Central memory CD4-positive, alpha-beta T cell (primary cell): ENCODE measurements at places on chromosomes 1 and 21.

GRCh38 chr1:207908107-207908734, 2.7 kb downstream of the CD34 start:
- DNase-seq = no peak

DNA sequence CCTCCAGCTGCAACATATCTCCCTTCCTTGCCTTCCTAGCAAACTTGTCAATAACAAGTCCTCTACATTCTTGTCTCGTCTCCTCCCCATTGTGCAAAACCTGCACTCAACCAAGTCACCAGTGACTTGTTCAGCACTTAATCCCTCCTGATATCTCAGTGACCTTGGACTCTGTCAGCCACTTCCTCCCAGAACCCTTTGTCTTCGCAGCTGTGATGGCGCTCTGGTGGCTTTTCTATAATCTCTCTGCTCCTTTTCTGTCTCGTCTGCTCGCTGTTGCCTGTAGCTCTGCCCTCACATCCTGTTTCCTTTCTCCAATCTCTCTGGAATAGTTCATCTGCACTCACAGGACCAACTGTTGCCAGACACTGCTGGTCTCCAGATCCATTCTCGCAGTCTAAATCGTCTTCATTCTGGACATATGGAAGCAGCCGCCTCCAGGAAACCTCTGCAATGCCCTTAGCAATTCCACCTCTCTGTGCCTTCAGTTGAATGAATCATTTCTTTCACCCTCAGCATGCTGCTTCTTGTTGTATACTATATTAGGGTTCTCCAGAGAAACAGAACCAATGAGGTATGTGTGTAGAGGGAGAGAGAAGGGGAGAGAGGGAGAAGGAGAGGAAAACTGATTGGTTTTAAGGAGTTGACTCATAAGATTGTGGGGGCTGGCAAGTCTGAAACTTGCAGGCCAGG, 17.4 kb upstream of the IFNAR2 start:
- peak; percentile 15 for DNase-seq

DNA sequence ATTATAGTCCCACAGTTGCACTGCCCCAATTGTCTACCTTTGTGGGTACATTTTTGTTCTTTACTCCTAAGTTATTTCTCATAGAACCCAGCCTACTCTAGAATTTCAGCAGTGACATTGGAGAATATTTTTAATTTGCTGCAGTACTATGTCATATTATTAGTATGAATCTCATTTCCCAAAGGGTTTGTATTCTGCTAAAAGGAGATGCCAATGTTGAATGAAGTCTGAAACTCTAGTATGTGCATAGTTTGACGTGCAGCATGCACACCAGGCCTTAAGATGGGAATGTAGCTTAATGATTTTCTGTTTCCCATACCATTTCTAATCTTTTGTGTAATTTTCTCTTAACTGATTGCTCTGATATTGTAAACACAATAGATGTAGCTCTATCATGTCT, 10.5 kb upstream of the C1orf105 start:
- no peak for DNase-seq

DNA sequence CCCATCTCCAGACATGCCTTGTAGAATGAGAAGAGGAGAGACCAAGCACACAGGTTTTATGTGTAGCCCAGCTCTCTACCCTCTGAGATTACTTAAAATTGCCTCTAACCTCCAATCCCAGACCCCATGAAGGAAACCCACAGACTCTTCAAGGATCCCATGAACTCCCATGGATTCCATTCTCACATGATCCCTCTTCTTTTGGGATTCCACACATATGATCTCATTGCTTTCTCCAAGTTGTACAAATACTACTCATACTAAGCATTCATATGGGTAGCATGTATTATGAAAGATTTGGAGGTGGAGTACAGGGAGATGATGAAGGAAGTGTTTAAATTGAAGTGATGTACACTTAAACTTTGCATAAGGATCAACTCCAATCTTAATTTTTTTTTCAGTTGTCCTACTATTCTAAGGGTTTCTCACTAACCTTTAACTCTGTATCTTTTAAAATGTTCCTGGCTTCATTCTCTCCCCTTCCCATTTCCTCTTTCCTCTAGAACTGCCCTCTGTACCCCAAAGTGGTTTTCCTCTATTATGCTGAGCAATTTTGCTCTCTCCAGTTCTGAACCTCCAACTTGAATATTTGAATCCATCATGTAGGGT, 41.6 kb downstream of the MFSD2A start:
- DNase-seq = no peak

GRCh38 chr21:41953249-41953830, 478 bp downstream of the C2CD2 start:
- no peak for DNase-seq

GRCh38 chr1:233480198-233480597, 133.7 kb upstream of the KCNK1 start:
- DNase-seq = no peak

DNA sequence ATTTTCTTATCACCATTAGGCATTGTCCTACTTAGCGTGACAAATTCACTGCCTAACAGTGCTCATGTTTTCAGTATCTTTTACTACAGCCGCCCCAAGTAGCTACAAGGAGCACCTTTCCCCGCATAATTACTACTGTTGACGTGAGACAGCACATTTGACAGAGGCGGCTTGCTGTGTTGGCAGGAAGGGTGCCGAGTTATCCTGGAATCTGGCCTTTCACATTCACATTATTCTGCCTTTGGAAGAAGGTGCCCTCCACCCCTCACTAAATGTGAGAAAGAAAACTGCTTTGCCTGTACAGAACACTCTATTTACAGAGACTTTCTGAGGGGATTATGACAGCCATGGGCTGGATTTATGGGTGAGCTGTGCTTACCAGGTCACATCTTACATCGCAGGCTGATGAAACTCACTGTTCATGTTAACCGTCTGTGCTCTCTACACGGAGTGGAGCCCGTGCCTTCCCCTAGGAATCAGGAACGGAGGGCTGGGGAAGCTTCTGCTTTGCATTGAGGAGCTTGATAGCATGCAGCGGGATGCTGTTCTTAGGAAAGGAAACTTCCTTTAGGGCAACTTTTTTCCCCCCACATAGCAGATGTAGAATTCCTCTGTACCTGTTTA, 148.0 kb upstream of the ZRANB2 start:
- no peak for DNase-seq

DNA sequence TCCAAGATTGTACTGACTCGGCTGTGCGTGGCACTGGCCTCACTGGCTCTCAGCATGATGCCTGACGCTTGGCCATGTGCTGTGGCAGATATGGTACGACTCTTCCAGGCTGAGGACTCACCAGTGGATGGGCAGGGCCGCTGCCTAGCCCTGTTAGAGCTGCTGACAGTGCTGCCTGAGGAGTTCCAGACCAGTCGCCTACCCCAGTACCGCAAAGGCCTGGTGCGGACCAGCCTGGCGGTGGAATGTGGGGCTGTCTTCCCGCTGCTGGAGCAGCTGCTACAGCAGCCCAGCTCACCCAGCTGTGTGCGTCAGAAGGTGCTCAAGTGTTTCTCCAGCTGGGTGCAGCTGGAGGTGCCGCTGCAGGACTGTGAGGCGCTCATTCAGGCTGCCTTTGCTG, 2.9 kb downstream of the IPO13 start:
- DNase-seq = no peak

- DNase-seq = no peak
Measured at GRCh38 chr1:89269277-89269676, 3.4 kb downstream of the GBP5 start.

DNA sequence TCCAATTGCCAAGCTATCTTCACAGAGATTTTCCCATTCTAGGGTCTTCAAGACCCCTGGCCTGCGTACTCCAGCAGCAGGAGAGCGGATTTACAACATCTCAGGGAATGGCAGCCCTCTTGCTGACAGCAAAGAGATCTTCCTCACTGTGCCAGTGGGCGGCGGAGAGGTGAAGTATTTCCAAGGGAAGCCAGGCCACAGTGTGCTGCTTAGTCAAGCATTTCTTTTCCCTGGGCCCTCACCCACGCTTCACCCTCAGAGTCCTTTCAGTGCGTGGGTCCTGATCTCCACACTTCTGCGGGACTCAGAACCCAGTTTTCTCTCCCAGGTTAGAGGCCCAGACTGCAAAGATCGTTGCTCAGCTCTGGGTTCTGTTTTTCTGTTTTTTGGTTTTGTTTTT, 13.1 kb downstream of the CDCA8 start:
- DNase-seq = no peak

DNA sequence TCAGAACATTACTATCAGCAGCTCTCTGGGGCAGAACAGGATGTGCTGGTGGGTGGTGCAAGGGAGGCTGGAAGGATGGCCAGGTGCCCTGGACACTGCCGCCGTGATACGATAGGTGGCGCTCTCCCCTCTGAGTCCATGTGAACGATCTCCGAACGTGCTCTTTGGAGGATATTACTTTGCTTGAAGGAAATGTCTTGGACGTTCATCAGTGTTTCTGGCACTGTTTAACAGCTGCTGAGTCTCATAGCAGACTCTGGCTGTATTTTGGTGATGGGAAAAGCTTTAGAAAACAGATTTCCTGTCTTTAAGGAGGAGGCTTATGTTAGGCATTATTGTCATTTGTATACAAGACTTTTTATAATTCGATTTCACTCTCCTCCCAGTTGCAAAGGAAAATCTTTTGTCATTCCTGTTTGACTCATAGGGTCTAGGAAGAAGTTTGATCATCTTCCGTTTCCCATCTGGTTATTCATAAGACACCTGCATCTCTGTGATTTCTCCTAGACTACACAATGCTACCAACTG, 386.2 kb upstream of the ADGRL2 start:
- no peak for DNase-seq

DNA sequence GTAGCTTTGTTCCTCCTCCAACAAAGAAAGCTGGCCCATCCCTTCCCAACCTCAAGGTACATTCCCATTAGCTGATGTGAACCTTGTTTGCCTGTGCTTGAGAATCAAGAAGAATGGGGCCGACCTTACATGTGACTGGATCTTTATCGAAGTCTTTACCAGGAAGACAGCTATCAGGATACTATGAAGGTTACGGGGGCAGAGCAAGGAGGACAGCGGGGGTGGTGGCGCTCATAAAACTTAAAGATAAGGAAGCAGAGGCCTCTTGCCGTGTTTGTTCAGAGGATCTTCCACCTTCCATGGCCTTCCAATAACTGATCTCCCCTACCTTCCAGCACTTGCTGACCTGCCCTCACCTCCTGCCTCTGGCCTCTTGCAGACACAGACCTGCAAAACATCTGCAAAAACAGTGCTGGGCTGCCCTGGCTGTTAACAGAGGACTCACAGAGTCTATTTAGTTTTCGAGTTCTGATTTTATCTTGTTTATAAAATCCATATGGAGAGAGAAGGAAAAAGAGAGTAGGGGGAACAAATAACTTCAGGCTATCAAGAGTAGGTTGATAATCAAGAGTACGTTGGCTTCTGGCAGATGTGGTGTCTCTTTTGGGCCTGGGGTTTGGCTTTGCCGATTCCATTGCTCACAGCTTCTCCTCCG, 198.0 kb downstream of the HUNK start:
- no peak for DNase-seq

- no peak for DNase-seq
Measured at GRCh38 chr1:220873087-220873486, 6.2 kb upstream of the HLX start.

DNA sequence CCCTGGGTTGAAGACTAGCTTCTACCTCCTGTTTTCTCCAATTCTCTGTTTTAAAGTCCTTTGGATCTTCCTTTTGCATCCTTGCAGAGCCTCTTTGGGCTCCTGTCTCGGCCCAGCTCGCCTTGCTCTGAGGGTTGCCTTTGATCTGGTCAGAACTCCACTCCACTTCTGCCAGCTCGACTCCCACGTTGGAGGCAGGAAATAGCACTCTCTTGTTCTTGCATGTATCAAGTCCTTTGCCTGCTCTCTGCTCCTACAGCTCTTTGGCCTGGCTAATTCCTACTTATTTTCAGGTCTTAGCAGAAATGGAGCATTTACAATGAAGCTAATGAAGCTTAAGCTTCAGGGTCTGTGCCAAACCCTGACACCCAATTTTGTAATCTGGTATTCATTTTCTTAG, 21.1 kb upstream of the B3GALNT2 start:
- DNase-seq = no peak

DNA sequence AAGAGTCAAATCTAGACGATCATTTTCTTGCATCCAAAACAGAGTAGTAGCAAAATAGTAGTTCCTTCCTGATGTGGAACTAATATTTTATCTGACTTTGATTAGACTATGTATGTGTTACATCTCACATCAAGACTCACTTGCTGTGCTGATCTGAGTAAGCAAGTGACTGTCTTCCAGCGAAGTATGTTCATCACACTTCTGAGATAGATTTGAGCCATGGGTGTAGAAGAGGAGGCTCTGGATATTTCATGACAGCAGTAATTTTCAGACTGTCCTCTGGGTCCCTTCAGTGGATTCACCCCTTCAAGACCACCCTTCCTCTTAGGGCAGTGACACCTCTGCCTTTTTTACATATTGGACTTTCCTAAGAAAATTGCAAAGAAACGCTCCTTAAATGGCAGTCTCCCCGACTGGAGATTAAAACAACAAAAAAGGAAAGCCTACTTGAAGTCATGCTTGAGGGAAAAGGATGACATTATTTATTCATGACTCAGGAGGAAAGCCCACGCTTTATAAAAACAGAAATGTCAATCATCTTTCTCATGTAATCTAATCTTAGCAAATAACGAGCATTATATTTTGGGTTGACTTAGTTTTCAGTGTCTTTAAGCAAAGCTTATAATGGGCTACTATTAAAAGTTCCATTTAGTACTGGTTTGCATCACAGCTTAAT, 22.8 kb downstream of the ATP1B1 start:
- DNase-seq = no peak

- no peak for DNase-seq
Measured at GRCh38 chr1:167128261-167129227, 34.7 kb downstream of the STYXL2 start.

DNA sequence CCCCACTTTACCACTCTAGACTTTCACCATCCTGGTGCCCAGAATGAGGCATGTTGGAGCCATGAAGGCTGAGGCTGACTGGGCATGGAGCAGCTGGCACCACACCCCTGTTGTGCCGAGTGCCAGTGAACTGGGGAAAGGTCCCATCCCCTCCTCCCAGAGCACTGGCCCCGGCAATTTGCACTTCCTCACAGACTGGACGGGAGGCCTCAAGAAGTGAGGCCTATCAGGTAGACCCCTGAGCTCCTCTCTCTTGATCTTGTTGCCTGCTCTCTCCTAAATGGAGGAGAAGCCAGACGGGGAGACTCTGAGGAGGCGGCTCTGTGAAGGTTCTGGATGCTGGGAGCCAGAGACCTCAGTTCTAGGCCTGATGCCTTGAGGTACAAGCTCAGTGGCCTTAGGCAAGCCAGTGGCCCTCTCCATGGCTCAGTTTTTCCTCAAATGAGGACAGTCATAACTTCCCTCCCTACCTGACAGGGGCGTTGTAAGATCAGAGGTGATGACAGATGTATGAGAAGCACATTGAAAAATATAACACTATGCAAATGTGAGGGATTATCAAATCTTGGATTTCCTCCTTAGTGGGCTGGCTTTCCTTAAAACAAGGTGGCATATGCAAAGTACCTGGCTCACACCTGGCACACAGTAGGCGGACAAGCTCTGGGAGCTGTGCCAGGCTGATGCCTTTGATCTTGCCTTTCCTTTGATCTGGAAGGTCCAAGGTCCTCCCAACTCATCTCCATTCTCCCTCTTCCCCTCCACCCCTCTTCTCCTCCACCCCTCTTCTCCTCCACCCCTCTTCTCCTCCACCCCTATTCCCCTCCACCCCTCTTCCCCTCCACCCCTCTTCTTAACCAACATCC, 6.7 kb downstream of the GRHL3 start:
- DNase-seq = no peak

DNA sequence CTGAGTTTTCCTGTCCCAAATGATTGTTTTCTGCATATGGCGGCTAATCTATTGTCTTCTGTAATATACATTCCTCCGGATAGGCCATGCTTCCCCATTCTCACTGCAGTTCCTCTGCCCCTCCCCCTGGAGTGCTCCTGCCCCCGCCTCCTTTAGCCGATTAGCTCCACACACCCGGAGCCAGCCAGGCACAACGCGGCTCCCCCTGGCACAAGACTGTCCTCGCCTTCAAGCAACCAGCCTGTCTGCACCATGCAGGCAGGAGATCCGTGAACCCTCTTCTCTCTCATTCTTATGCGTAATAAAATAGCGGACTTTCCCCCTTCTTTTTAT, 18.0 kb downstream of the SERTAD4 start:
- no peak for DNase-seq
